ENCODE measurements at places on chromosomes 3 and 15.
A peak's percentile ranks its signal among the peaks of the same experiment; 100 is the strongest.

DNA sequence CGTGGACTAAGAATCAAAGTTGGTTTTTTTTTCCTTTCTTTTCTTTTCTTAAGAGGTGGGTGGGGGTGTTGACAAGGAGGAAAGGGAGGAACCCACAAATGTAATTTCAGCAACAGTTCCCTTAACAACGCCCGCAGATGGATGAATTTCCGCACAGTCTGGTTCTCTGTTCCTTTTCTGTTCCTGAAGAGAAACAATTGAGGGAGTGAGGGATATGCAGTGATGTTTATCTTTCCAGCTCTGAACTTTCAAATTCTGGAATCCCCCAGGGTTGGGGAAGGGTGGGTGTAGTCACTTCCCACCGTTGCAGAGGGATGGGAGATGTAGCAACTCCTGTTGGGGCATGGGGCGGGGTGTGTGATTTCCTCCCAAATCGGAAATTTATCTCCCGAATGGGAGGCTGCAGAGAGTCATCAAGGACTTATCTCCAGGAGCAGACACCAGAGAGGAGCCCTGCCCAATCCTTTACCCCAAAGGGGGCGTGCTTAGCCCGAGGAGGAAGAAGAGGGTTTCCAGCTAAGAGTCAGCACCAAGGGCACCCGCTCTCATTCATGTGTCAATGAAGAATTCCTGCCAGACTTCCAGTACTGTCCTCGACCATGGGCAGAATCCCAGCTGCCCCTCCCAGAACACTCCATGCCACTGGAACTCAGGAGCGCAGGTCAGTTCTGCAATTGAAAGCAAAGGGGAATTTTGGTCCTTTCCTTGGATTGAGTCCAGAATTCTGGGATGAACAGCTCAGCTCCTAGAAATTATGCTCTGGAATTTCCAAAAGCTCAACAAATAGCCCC, 35.0 kb upstream of the CFAP161 start:
- no peak for DNase-seq

- DNase-seq, result no peak
Measured at GRCh38 chr3:69129531-69129930, 7.1 kb upstream of the LMOD3 start.

GRCh38 chr3:141274411-141275031, 42.9 kb downstream of the PXYLP1 start:
- DNase-seq, result no peak

DNA sequence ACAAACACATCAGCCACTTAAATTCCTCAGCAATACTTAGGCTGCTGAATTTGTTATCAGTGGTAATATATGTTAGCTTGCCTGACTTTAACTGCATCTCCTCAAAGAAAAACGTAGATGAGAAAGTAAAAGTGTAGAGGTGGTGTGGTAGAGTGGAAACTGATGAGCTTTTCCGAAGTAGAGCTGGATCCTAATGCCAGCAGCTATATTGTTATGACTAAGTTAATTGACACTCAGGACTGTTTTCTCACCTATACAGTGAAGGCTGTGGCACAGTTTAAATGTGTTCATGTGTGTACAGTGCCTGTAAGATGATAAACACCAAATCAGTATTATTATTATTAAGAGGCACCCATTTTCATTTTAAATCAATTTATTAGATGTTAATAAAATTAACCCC, 174.9 kb downstream of the TNIK start:
- no peak for DNase-seq

GRCh38 chr3:176699288-176699687, 498.0 kb downstream of the TBL1XR1 start:
- DNase-seq, result no peak

GRCh38 chr3:192850451-192850981, 67.1 kb downstream of the MB21D2 start:
- no peak for DNase-seq

DNA sequence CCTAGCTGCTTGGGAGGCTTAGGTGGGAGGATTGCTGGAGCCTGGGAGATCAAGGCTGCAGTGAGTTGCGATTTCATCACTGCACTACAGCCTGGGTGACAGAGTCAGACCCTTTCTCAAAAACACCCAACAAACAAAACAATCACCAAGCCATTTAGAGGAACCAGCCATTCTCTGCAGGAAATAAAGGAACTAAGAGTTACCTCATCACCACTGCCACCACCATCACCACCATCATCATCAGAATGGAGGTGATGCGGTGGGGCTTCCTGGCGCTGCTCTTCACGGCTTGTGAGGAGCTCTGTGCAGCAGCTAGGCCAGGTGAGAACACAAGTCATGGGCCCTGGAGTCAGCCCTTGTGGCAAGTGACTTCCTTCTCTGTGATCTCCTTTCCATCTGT, 37.7 kb upstream of the KLHL25 start:
- no peak for DNase-seq

DNA sequence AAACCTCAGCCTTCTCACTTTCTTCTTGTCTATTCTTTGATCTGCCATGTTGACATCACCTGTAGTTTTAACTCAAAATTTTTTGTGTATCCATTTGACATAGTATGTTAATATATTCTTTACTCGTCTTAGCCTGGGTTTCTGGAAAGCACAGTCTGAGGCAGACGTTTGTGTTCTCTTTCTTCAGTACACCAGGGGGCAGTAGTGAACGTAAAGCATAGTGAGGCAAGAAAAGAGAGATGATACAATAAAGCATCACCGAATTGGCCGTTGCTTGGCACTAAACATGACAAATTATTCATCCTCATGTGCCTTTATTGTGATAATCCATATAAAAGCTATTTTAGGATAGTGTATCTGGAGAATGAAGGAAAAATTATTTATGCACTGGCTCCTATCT, 141.0 kb upstream of the MYRIP start:
- peak; percentile 32 for DNase-seq

DNA sequence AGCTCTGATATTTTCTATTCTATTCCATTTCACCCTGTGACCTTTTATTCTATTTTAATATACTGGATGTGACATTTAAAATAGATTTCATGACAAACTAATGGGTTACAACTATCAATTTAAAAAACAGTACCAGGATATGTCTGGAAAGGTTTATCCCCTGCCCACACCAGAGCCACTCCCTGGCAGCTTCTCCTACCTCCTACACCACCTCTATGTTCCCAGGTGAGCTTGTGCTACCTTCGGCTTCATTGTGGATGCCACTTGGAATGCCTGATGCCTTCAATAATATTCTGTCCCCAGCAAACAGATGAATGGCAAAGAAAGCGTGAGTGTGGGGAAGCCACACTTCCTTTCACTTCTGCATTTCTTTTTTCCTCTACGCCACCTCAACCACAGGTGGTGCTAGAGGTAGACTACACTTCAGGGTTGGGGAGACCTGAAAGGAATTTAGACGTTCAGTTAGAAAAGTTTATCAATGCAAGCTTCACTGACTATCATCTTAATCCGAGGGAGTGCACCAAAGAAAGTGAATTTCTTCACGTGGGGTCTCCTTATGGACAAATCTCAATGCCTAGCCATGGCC, 213.0 kb downstream of the SSR3 start:
- no peak for DNase-seq

- DNase-seq, result no peak
Measured at GRCh38 chr3:30438126-30438525, 168.3 kb upstream of the TGFBR2 start.

GRCh38 chr3:127728417-127729015, 55.8 kb downstream of the ABTB1 start:
- DNase-seq, result no peak

DNA sequence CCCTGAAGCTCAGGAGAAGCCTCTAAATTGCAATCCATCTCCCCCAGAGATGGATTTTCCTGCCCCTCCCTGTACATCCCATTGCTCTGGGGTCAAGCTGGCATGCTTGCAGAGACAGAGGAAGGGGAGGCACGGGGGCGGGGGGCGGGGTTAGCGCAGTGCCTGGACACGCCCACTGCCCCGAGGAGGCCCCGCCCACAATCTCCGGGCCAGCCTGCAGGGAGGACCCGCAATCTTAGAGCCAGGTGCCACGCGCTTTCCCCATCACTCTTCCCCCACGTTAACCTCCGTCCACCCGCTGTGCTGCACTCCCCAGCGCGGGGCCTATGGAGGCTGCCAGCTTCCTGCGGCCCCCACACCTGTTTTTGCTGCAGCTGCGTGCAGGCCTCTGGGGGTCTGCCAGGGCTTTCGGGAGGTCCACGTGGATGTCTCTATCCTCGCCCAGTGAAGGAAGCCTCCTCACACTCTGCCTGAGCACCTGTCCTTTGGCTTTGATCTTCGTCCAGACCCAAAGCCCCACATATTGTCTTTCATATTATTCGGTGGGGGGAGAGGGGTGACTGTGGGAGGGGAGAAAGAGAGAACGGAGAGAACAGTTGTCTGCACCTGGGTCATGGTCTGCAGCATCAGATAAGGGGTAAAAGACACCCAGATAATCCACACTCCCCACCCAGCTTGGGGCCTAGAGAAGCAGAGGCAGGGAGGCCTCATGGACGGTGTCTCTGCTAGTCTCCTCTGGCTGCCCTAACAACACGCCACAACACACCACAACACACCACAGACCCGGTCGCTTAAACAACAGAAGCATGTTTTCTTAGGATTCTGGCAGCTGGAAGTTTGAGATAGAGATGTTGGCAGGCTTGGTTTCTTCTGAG, 118.0 kb upstream of the MEF2A start:
- DNase-seq, result no peak

- no peak for DNase-seq
Measured at GRCh38 chr3:58266577-58266976, 29.0 kb downstream of the ABHD6 start.

Data from foreskin melanocyte (primary cell).